ENCODE measurements at places on chromosomes 1 and 21.

GRCh38 chr1:215911406-215911968 lies 344.4 kb downstream of the KCTD3 start:
- no peak for DNase-seq

- DNase-seq: no peak
These were observed 317.6 kb downstream of the BACH1 start for GRCh38 chr21:29616209-29616751.

GRCh38 chr1:10986525-10986890 lies 25.9 kb upstream of the TARDBP start:
- no peak for DNase-seq

- no peak for DNase-seq
These were observed 63.7 kb downstream of the SLC30A7 start for GRCh38 chr1:100959502-100960060.

DNA sequence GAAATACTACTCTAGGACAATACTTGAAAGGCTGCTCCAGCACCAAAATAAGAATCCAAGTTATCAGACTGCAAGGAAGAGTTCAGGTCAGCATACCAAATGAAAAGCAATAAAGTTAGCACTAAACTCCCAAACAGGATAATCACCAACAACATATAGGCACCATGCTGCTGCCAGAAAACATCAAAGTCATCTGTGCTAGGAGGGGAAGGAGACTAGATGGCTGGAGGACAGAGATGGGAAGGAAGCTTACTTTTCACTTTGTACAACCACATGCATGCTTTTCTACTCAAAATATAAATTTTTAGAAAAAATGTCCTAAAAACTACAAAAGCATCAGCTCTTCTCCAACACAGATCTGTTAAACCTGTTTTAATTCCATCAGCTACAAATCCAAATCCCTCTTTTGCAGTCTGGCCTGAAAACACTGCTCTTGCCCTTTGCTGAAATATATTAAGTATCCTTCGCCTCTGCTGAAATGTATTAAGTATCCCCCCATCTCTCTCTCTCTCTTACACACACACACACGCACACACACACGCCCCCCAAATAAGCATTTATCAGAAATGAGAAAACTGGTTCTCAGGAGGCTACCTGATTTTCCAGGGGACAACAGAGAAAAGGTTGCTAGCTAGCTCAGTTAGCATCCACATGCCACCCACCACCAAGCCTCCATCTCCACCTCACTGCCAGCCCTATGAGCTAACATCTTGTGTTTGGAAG lies 1.5 kb downstream of the GATAD2B start:
- no peak for DNase-seq

DNA sequence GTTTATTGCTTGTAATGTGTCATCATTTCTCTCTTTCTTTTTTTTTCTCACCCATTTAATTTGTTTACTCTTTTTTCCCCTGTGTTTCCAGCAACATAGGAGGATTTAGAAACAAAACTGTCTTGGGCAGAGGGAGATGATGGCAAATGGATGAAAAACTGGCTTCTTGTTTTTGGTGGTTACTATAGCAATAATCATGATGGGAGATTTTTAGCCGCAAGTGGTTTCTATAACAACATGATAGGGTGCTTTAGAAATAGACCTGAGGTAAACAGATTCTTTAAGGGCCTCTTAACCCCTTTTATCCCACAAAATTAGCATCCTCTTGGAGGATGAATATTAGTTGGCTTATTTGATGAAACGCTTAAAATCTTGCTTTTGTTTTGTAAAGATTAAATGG lies 51.6 kb downstream of the CRB1 start:
- no peak for DNase-seq

- DNase-seq: no peak
These were observed 47.0 kb downstream of the CDCP2 start for GRCh38 chr1:54105736-54106269.

DNA sequence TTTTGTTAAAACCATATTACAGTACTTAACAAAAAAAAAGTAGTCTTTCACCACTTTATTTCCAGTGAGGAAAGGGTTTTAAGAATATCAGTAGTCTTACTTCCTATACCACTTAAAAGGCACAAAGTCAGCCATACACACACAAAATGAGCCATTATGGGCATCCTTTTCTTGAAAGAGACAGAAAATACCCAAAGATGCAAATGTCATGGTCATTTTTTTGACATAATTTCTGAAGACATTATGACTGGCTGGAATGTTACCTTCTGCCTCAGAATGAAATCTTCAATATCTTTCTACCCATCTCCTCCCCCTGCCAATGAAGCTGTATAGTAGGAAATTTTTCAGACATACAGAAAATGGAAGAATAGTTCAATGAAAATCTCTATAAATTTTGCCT lies 237.7 kb downstream of the SLC45A1 start:
- no peak for DNase-seq

DNA sequence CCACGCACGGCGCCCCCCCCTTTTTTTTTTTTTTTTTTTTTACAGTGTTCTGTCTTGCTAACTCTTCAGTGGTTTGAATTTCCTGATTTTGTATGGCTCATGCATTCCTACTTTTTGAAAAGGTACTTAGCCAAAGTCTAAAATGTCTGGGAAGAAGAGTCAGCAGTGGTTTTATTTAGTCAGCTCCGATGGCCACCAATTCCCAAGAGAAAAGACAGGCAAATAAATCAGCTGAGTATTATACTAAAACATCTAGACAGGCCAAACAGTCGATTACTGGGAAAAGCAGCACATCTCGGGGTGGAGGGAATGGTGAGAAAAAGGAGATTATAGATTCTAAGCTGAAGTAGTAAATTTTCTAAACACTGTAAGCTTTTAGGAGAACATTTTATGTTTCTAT lies 192.5 kb upstream of the ZRANB2 start:
- DNase-seq: no peak

DNA sequence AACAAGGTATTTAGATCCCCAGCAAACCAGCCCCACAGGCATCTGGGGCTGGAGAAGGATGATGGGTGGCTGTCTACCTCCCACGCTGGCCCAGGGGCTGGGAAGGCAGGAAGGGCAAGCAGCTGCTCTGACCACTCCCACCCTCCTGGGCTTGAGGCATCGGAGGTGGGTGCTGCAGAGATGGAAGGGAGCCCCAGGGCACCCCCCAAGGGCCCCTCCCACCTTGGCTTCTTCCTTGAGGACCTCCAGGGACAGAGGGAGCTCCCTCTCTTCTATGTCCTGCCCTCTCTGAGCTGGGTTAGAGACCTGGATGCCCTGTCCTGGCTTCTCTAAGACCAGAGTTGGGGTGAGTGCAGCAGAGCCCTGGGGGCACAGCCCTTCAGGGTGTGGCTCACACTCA lies 3.1 kb downstream of the CD52 start:
- no peak for DNase-seq

DNA sequence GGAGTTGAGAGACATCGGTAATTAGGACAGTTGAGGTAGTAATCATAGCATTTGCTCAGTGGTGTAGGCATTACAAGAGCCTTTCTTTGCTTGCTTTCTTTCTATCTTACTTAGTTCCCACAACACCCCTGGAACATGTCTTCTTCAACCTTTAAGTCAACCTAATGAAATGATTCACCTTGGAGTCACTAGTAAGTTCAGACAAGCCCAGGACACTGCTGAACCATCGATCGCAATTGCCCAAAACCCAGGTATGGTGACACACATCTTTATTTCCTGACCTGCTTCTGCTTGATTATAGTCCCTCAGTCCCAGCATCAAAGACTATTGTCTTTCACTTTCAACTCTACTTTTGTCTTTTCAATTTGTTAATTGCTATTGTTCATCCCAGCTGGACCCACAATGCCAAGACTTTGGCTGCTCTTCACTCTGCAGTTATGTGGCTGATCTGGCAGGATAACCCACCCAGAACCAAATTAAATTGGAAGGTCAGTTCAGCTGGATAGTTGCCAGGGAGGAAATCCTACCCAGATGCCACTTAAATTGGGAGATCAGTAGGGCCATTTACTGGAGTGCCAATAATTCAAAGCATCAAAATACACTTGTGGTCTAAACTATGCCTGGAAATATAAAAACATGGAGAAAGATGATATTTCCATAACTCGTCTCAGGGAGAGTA lies 272.9 kb downstream of the RWDD3 start:
- DNase-seq: no peak

DNA sequence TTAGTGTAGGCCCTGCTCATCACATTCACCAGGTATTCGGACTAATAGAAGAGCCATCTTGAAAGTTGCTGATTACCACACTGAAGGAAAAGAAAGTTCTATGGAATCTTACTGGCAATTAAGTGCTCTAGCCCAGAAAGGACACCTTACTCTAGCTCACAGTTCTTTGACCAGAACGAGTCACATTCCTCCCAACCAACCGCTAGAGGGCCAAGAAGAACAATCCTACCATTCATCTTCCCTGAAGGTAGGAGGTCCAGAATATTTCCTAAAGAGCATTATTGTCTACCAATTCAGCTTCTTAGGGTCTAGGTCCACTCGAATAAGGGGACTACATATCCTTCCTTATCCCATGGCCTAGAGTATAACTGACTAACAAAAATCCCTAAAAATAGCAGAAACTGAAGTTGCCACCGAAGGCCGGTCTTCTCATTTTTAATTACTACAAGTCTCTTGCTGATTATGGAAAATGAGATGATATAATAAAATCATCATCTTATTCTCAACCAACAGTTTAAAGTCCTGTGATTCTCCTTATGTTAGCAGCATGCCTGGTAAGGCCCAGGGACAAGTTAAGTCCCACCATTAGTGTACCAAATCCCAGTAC lies 2.7 kb upstream of the FMO1 start:
- no peak for DNase-seq

DNA sequence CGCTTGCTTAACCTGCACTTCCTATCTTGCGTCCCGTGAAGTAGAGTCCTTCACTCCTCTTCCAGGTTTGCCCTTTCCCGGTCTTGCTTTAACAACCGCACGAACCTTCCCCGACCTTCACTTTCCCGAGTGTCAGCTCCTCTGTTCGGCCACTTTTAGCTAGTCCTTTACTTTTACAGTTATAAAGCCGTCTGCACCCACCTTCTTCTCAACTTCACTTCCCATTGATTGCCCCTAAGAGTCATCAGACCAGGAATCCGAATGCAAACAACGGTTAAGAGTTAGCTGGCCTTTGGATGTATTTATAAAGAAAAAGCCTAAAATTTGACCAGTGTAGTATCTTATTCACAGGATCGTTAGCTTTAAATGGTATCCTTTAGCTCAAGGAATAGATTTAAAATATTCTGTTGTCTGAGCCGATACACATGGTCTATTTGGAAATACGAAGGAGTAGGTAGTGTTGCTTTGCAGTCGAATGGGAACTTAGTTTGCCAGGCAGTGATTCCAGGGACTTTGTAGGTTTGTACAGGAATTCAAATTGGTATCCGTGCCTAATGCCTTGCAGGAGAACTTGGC lies 1.4 kb downstream of the PPP2R5A start:
- DNase-seq: no peak

- no peak for DNase-seq
These were observed 9.1 kb downstream of the ITGB2 start for GRCh38 chr21:44911384-44912157.

DNA sequence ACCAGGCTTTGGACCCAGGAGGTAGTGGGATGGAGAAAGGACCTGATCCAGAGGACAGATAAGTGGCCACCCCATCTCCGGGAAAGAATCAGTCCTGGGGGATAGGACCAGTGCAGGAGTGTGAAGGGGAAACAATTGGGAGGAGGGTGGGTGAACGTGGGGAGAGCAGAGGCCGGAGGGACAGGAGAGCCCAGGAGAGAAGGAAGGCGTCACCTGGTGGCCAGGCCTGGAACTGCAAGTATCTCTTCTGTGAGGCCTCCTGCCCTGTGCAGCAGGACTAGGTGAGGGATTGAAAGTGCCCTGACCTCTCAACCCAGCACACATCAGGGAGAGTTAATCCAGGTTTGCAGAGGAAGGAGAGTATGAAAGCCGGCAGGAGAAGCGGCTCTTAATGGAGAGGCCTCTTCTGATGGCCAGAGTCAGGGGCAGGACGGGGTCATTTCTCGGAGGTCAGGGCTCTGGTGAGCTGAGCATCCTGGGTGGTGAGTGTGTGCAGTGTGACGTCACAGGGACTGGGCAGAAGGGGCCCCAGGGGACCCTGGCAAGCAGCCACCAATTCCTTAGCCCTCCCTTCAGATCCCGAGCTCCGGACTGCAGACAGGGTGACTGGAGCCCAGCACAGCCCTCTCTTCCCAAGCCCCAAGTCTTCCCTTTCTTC lies 9.2 kb upstream of the LAD1 start:
- peak; percentile 81 for DNase-seq

GRCh38 chr1:229342656-229343569 lies at the start of gene CCSAP:
Gene CCSAP, minus strand, starts transcription at chr1:229343047. Its CDS starts 582 bp downstream, at chr1:229342465.
- DNase-seq: peak; percentile 21

GRCh38 chr1:3547055-3548005 lies 64.0 kb downstream of the MEGF6 start:
- DNase-seq: no peak

DNA sequence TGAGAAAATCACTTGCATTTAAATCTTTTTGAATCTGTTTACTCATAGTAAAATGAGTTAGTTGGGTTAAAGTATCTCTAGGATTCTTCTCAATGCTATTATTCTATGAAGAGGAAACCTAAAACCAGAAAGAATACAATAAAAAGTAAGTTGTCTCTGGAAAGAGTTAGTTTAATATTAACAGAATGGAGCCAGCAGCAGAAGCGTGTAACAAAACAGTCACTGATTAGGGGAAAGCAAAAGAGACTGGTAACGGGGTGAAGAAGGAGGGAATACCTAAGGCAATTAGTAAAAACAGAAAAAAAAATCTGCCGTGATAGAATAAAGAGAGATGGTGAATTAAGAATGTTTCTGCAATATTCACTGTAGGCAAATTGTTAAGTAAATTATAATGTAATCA lies 60.0 kb downstream of the NRDC start:
- DNase-seq: no peak

DNA sequence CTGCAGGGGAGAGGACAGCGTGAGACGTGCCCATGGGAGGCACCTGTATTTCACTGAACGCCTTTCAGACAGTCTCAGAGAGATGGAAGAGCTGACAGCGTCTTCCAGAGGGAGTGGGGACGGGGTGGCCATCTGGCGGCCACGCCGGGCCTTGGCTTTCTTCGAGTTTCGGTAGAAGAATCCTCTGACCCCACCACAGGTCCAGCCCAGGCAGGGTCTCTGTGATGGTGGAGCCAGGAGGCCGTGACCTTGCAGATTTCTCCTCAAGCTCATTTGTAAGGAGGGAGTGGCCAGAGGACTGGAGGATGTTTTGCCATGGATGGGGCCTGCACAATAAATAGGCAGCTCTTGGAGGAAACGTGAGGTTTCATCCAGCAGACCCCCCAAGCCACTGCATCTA lies 47.6 kb upstream of the ADARB1 start:
- DNase-seq: no peak

GRCh38 chr21:38159355-38159754 lies 97.4 kb upstream of the KCNJ15 start:
- peak; percentile 53 for DNase-seq

- DNase-seq: no peak
These were observed 453.6 kb downstream of the LTN1 start for GRCh38 chr21:28538987-28539622.
